Heart right ventricle (tissue), 16 donors: ENCODE measurements at places on chromosomes 7 and 10. TPM values are rescaled to one million over a fixed set of nuclear protein-coding genes. Genes with fewer than 3 reads are reported as not detected.

The CTAGE6 gene
- polyA plus RNA-seq = not detected

The WIPF3 gene
- polyA plus RNA-seq = 1.1 TPM

The ALOX5 gene
- polyA plus RNA-seq = 4.8 TPM

The TMEM270 gene
- polyA plus RNA-seq = not detected

The NRCAM gene
- polyA plus RNA-seq = 0.55 TPM

The TRIM73 gene
- polyA plus RNA-seq = 1.1 TPM

The UCN3 gene
- polyA plus RNA-seq = not detected

The SYT15B gene
- 0.67 TPM for polyA plus RNA-seq

The PPP2R2D gene
- polyA plus RNA-seq = 32.5 TPM

The MYL10 gene
- polyA plus RNA-seq = not detected

The STAMBPL1 gene
- polyA plus RNA-seq = 2.6 TPM

DNA sequence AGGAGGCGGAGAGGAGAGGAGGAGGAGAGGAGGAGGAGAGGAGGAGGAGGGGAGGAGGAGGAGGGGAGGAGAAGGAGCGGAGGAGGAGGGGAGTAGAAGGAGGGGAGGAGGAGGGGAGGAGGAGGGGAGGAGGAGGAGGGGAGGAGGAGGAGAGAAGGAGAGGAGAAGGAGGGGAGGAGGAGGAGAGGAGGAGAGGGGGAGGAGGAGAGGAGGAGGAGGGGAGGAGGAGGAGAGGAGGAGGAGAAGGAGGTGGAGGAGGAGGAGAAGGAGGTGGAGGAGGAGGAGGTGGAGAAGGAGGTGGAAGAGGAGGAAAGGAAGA, 15.5 kb upstream of the CRCP start:
- no peak overlapping the region for H3K27ac ChIP-seq
- DNase-seq = no peak
- H3K4me1 ChIP-seq = peaks cover 5% of the 10 kb centered on the region
- no peaks in the 10 kb centered on the region for H3K36me3 ChIP-seq

DNA sequence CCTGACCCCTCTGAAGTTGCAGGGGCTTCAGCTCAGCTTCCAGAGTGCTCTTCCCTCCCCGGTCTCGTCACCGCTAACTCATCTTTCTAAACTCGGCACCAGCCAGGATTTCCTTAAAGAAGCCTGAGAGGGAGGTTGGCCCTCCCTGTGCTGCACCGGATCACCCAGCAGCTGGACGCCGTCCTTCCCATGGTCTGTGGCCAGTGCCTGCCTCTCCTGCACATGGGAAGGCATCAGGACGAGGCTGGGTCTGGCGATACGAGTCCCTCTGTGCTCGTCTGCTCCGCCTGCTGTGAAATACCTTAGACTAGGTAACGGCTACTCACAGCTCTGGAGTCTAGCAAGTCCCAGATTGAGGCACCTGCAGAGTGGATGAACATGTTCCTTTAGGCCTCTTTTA, 179.1 kb downstream of the ZMYND11 start:
- no peaks in the 10 kb centered on the region for H3K27me3 ChIP-seq
- DNase-seq = no peak
- H3K4me1 ChIP-seq = no peaks in the 10 kb centered on the region
- H3K27ac ChIP-seq = no peak overlapping the region

DNA sequence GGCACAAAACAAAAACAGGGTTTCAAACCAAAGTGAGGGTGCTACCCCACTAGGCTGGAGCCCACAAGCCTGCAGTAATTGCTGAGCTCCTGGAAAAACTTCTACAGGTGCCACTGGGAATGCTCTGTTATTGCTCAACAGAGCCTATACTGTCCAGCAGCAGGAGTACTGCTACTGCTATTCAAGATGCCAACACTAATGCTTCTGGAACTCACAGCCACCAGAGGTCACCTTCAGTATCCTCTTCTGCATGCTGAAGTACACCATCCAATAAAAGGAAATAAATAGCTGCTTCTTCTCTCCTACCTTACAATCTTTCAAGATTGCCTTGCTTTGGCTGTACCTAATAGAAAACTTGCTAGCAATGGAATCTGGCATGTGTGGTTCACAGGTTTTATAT, 222.0 kb downstream of the LRRN3 start:
- no peaks in the 10 kb centered on the region for H3K4me1 ChIP-seq
- DNase-seq = no peak
- H3K27ac ChIP-seq = no peak overlapping the region
- H3K36me3 ChIP-seq = no peaks in the 10 kb centered on the region

DNA sequence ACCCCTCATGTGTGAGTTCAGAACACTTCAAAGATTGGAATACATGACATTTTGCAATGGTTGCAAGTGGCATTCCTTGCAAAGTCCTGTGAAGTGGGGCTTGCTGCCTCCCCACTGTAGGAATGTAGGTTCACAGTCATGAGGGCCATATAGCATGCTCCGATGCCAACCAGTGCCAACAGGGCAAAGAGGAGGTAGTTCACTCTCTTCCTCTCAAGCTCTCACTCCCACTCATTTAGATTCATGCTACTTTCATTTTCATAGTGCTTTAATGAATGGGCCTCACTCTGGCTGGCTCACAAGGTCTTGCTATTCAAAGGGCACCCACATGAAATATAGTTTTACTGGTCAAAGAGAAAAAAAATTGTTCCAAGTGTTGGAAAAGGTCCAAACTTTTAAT, 169.9 kb upstream of the AOAH start:
- DNase-seq = no peak
- H3K4me3 ChIP-seq = no peak overlapping the region
- peaks cover 8% of the 10 kb centered on the region for H3K4me1 ChIP-seq
- H3K27ac ChIP-seq = no peak overlapping the region
- H3K27me3 ChIP-seq = no peaks in the 10 kb centered on the region

- DNase-seq = no peak
- H3K36me3 ChIP-seq = no peaks in the 10 kb centered on the region
- H3K4me3 ChIP-seq = no peak overlapping the region
- peaks cover 27% of the 10 kb centered on the region for H3K4me1 ChIP-seq
- H3K27me3 ChIP-seq = no peaks in the 10 kb centered on the region
- no peak overlapping the region for H3K27ac ChIP-seq
These were observed 50.5 kb downstream of the EGFR start for GRCh38 chr7:55069271-55069792.

GRCh38 chr7:139908792-139909191, 79.7 kb downstream of the TBXAS1 start:
- no peaks in the 10 kb centered on the region for H3K27me3 ChIP-seq
- no peak overlapping the region for H3K27ac ChIP-seq
- H3K4me3 ChIP-seq = no peak overlapping the region
- H3K36me3 ChIP-seq = no peaks in the 10 kb centered on the region

DNA sequence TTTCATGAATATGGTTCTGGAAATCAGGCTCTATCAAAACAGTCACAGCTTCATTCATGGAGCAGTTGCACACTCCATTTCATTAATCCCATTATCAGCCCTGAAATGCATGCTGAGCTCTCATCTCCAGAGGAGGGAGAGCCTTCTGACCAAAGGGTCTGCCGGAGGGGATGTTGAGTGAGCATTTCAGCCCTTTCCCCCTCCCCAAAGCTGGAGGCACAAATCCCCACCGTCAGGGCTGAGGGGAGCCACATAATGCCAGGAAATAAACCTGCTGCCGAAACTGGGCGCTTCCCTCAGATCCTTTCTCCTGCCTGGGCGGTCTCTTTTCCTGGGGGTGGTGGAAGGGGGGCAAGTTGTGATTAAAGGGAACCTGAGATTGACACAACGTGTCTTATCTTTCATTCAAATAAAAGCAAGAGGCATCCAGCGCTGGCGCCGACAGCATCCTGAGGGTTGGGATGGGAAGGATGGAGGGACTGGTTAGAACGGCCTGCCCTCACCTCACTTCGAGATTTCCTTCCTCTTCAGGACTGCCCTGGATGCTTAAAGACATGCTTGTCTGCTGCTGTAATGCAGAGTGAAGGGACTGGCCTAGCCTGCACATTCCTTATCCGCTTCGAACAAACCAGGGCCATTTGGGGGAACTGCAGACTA, 71.6 kb downstream of the TLL2 start:
- H3K4me3 ChIP-seq = no peak overlapping the region
- H3K4me1 ChIP-seq = peaks cover 5% of the 10 kb centered on the region
- H3K36me3 ChIP-seq = no peaks in the 10 kb centered on the region
- no peaks in the 10 kb centered on the region for H3K27me3 ChIP-seq
- H3K27ac ChIP-seq = no peak overlapping the region
- DNase-seq = no peak

GRCh38 chr10:102713539-102713813, 721 bp downstream of the ARL3 start:
- DNase-seq = no peak
- H3K27ac ChIP-seq = peak overlapping the region; percentile 87
- H3K4me3 ChIP-seq = peak overlapping the region; percentile 66

GRCh38 chr7:151426904-151427704, 12.8 kb downstream of the CRYGN start:
- no peaks in the 10 kb centered on the region for H3K36me3 ChIP-seq
- no peak for DNase-seq
- H3K4me3 ChIP-seq = no peak overlapping the region
- H3K27me3 ChIP-seq = no peaks in the 10 kb centered on the region
- H3K27ac ChIP-seq = no peak overlapping the region
- peaks cover 8% of the 10 kb centered on the region for H3K4me1 ChIP-seq

- no peak overlapping the region for H3K4me3 ChIP-seq
- no peak overlapping the region for H3K27ac ChIP-seq
These were observed 16.1 kb upstream of the PIK3CG start for GRCh38 chr7:106848851-106849442.

GRCh38 chr7:81499262-81500116, 270.4 kb downstream of the HGF start:
- H3K4me1 ChIP-seq = no peaks in the 10 kb centered on the region
- H3K27me3 ChIP-seq = no peaks in the 10 kb centered on the region
- peak overlapping the region; percentile 57 for H3K27ac ChIP-seq

DNA sequence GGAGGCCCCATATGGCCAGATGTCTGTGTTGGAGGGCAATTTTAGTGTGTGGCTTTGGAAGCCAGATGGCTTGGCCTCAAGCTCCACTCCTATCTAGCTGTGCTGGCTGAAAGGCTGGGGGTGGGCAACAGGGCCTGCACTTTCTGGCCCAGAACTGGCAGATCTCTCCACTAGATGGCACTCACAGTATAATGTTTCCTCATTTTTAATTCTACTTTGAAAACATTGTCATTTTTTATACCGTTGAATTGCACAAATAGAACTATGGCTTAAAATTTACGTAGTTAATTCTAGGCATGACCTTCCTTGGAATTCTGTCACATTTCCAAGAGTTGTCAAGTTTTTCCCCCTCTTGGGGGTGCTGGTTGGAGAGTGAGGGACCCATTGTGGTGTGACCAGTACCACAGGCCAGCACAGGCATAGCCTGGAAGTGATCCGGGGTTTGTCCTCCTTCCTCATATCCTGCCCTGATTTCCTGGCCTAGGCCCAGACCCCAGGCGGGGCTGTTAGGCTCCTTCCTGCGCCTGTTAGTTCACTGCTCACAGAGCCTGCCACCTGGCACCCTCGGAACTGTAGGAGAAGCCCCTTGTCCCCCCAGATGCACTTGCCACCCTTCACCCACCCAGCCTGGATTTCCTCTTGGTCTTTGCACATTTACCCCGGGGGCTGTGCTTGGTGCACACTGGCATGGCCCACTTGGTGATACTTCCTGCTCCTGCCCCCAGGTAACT, 52.8 kb downstream of the ARHGAP22 start:
- H3K36me3 ChIP-seq = no peaks in the 10 kb centered on the region
- no peak overlapping the region for H3K4me3 ChIP-seq
- H3K4me1 ChIP-seq = peaks cover 26% of the 10 kb centered on the region
- peak; percentile 31 for DNase-seq
- H3K27ac ChIP-seq = no peak overlapping the region
- H3K27me3 ChIP-seq = no peaks in the 10 kb centered on the region

DNA sequence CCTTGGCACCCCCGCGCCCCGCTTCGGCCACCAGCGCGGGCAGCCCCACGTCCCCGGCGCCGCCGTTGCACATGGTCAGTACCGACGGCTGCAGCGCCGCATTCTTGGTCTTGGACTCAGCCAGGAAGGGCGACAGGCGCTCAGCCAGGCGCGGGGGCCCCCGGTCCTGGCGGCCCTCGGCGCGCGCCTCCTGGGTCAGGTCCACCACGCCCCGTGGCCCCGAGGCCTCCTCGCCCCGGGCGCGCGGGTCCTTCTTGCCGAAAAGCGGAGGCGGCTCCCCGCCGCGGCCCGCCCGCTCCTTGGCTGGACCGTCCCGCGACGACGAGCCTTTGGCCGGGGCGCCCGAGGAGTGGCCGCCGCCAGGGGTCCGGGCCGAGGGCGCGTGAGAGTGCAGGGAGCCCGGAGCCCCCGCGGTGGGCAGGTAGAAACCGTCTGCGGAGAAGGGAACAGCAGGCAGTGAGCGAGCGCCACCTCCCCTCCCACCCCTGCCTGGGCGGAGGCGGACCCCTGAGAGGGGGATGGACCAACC, 34.7 kb downstream of the TNRC18 start:
- no peak for DNase-seq
- H3K4me3 ChIP-seq = no peak overlapping the region
- no peaks in the 10 kb centered on the region for H3K27me3 ChIP-seq
- no peaks in the 10 kb centered on the region for H3K36me3 ChIP-seq
- H3K4me1 ChIP-seq = peaks cover 8% of the 10 kb centered on the region

DNA sequence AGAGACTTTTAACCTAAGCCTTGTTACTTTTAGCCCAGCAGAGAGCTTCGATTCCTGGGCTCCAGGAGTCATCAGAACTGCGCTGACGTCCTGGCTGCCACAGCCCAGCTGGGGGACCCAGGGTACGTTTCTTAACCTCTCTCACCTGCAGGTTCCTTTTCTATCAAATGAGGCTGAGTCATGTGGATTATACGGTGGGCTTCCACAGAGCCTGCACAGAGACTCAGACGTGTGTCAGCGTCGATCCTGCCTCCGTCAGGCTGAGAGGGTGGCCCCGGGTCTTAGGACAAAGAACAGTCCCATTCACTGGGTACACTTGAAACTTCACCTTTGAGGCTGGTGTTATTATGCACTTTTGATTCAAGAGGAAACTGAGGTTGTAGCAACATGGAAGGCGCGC, 100.7 kb upstream of the FGFR2 start:
- H3K4me3 ChIP-seq = no peak overlapping the region
- H3K36me3 ChIP-seq = no peaks in the 10 kb centered on the region
- no peak overlapping the region for H3K27ac ChIP-seq
- no peaks in the 10 kb centered on the region for H3K4me1 ChIP-seq
- no peak for DNase-seq

DNA sequence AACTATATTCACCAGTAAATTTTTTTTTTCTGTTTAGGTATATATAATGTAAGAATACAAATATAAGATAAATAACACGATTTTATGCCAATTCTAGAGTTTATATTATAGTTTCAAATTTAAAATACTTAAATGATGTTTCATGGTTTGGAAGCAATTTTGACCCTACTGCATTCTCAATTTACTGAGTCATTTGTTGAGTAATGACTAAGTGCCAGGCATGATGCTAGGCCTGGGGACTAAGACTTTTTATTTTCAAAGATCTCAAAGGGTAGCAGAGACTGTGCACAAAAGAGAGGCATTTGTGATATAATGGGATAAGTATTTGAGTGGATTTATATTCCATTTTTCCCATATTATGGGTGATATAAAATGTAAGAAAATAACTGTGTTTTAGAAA, 78.9 kb upstream of the SMIM30 start:
- no peak overlapping the region for H3K4me3 ChIP-seq
- no peak for DNase-seq
- H3K27me3 ChIP-seq = no peaks in the 10 kb centered on the region
- no peaks in the 10 kb centered on the region for H3K36me3 ChIP-seq
- H3K4me1 ChIP-seq = no peaks in the 10 kb centered on the region

GRCh38 chr10:110786172-110786571, 85.6 kb upstream of the PDCD4 start:
- DNase-seq = no peak
- H3K36me3 ChIP-seq = no peaks in the 10 kb centered on the region
- no peak overlapping the region for H3K4me3 ChIP-seq
- H3K27ac ChIP-seq = no peak overlapping the region
- H3K4me1 ChIP-seq = peaks cover 28% of the 10 kb centered on the region
- no peaks in the 10 kb centered on the region for H3K27me3 ChIP-seq
